DMS79 treated with DMSO at 0.1 percent for 48 hours (cell line): ENCODE measurements at places on chromosomes 12 and 14.

DNA sequence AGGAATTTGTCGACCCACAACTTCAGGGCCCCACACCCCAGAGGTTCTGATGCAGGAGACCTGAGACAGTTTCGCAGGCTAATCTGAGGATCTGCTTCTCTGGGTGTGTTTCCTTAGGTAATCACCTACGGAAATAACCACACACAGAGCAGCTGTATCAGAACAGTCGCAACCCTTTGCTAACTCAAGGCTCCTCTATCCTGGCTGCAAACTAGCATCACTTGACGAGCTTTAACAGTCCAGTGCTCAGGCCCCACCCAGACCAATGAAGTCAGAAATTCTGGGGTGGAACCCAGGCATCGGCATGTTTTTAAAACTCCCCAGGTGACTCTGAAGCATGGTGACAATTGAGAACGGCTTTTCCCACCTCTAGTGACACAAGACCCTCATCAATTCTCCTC is 20.7 kb downstream of the SLC7A7 start:
- DNase-seq = no peak

DNA sequence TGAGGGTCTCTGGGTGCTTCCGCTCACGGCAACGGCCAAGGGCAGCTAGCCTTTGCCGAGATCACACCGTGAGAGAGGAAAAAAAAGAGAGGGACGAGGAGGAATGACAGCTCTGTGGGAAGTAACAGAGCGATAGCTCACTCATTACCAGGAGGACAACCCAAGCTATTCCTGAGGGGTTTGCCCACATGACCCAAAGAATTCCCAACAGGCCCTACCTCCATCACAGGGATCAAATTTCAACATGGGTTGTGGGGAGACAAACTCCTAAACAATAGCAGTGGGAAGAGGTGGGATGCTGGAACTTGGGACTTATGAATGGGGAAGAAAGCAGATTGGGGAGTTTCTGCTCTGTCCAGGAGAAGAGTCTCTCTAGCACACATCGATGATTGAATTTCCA is 180.6 kb downstream of the LRRK2 start:
- DNase-seq = no peak

- DNase-seq = peak; percentile 24
Observed at GRCh38 chr12:116882742-116883141, 1.5 kb upstream of the HRK start.

GRCh38 chr12:15662303-15662980 is 126.7 kb downstream of the EPS8 start:
- DNase-seq = no peak

- no peak for DNase-seq
Observed at GRCh38 chr12:12993367-12993766, 6.7 kb downstream of the HEBP1 start.

- DNase-seq = no peak
Observed at GRCh38 chr12:46403719-46404070, 31.1 kb upstream of the SLC38A2 start.

DNA sequence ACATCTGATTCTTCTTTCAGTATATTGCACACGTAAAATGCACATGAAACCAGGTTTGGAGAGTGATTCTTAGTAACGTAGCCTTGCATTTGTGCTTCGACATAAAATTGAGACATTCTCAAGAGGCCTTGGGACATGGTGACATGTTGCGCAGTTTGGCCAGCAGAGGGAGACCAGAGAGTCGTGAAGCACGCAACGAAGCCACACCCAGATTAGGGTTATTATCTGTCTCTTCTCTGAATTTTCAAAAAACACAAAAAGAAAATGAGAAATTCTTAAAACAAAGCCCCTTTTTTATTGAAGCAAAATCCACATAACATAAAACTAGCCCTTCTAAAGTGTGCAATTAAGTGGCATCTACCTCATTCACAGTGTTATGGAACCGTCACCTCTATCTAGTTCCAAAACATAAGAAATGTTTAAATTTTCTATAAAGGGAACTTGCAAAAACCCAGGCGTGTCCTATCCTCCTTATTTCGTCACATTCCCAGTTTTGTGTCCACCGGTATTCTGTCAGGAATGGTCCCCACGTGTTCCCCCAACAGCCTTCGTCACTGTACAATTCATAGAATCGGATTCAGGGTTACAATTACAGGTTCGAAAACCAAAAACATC is 108.8 kb upstream of the ATF7IP start:
- no peak for DNase-seq

DNA sequence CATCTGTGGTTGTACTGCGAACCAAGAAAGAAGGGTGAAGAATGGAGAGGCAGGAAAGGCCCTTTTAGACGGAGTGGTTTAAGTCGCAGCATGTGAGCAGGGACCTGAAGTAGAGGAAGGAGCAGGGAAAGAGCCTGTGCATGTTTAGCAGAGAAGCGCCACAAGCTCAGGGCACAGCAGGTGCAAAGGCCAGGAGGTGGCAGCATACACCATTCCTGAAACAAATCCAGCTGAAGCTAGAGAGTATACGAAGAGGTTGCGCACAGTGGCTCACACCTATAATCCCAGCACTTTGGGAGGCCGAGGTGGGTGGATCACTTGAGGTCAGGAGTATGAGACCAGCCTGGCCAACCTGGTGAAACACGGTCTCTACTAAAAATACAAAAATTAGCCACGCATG is 49.9 kb downstream of the HELB start:
- DNase-seq = no peak

DNA sequence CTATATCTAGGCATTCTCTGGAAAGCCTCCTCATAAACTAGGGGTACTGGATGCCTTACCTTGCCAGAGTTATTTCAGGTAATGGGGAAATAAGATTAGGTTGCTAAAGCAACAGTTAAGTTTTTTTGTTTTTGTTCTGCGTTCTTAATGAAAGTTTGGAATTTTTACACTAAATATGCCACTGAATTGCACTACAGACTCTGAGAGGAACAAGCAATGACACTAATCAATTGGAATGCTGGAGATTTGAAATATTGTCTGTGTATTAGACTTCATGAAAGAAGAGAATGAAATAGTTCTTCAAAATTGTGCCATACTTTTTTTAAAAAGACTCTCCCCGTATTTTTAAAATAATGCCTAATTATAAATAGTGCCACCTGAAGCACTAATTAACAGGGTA is 287.8 kb downstream of the NAV3 start:
- no peak for DNase-seq

DNA sequence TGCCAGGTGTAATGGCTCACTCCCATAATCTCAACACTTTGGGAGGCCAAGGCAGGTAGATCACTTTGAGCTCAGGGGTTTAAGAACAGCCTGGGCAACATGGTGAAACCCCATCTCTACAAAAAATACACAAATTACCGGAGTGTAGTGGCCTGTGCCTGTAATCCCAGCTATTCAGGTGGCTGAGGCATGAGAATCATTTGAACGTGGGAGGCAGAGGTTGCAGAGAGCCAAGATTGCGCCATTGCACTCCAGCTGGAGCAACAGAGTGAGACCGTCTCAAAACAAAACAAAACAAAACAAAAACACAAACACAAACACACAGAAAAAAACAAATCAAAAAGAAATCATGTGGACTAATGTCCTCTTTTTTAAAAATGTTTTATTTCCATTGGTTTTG is 104.4 kb downstream of the NUAK1 start:
- no peak for DNase-seq

DNA sequence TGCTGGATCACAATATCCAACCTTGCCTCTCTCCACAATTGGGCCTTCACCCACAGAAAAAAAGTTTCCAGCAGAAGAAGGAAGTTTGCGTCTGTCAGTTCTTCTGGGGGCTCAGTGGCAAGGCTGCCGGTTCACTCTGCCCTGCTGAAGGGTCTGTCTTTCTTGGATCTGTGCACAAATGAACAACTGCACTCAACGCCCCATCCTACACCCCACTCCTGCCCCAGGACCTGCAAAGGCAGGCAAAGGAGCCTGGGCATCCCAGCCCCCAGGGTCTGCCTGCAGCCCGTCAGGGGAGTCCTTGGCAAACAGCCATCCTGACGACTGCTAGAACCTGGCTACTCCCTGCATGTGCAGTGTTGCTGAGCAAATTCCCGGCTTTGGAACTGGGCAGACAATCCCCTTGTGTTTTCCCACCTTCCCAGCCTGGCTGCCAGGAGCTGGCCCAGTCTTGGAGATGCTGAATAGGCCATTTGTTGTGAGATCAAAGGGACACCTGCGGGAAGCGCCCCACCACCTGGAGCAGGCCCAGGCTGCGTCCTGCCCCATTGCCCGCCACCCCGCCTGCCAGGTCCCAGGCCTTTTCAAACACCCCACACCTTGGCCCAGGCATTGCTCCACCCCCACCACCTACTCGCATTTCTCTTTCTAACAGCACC is 311.9 kb downstream of the BCL11B start:
- DNase-seq = peak; percentile 27

DNA sequence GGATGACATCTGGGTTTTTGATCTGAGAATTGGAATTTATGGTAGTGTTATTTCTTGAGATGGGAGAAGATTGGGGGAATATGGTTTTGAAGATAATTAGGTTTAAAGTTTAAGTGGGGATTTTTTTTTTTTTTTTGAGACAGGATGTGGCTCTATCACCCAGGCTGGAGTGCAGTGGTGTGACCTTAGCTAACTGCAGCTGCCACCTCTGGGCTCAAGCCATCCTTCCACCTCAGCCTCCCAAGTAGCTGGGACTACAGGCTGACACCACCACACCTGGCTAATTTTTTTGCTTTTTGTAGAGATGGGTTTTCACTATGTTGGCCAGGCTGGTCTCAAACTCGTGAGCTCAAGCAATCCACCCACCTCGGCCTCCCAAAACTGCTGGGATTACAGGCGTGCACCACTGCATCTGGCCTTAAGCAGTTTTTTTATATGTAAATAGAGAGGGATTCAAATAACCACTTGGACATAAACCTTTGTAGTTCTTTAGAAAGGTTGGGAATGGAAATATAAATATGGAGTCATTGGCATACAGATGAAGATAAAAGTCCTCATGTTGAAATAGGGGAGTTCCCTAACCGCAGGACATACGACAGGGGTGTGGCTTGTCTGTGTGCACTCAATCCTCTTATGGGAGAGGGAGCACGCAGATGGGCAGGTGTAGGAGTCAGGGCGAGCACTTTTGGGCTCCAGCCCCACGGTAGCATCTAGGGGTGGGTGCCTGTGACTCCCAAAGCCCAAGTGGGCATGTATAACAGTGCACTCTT is 4.7 kb downstream of the LIN52 start:
- DNase-seq = no peak

DNA sequence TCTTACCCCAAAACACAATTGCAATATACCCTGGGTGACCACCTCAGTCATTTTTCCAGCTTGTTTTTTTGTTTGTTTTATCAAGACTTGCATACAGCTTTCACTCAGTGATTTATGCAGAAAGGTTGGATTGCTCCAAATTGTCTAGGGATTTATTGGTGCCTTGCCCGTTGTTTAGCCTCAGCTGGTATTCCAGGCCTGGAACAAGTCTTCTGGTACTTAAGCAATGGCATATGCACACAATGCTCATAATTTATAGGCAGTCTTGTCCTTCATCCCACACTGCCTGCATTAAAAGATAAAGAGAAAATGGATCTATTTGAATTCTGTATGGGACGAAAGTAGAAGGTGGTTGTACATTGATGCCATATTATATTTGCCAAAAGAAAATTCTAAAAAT is 392.5 kb downstream of the ADAMTS20 start:
- no peak for DNase-seq

GRCh38 chr14:20624495-20625070 is 16.9 kb downstream of the OR6S1 start:
- no peak for DNase-seq

GRCh38 chr14:100620255-100621100 is 33.3 kb upstream of the BEGAIN start:
- DNase-seq = peak; percentile 40

DNA sequence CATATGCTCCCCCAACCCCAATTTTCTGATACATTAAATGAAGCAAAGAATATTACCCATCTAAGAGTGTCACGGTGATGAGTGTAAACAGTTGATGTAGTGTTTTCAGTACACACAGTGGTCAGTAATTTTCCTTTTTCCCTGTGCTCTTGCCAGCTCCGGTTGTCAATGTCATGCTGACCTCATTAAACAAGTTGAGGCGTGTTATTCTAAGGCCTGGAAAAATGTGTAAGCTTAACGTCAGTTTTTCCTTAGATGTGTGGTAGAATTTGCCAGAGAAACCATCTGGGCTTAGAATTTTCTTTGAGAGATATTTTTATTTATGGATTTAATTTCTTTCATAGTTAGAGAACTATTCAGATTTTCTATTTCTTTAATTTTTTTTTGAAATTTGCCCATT is 11.7 kb upstream of the SERPINA6 start:
- no peak for DNase-seq

DNA sequence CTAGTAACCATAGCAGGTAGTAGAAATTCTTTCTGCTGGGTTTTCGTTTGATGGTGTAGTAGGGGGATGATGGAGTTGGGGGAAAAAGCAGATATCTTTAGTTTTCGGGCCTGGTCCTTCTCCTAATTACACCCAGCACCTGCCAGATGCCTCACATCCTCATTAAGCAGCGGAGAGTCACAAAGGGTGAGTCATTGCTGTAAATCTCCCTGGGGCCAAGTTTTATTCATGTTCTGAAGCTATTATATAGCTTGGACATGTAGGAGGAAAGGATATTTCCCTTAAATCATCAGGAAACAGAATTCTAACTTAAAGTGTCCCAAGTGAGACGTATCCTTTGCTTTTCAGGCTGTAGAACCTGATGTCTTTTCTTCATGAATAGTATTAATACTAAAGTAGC is 4.9 kb upstream of the NECAP1 start:
- no peak for DNase-seq

GRCh38 chr14:68671909-68672308 is 121.0 kb downstream of the ZFP36L1 start:
- DNase-seq = no peak

- DNase-seq = no peak
Observed at GRCh38 chr12:67318786-67319185, 49.6 kb downstream of the CAND1 start.

DNA sequence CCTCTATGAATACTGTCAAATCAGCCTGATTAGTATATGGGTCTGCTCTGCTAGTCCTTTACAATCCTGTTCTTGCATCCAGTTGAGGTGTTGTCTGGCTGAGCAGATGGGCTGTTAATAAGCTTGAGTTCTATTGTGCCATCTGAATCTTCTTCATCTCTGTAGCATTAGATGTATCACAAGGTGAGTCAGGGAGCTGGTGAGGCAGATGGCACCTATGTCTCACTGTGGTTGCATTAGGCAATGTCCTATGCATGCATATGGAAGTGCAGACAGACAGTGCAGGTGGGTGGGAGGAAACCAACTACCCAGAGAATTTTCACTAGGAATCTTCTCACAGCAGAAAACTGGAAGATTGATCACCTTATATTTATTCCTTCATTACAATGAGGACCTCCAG is 165.7 kb upstream of the STXBP6 start:
- no peak for DNase-seq
